ENCODE measurements at places on chromosomes 11 and 22. TPM values are rescaled to one million over a fixed set of nuclear protein-coding genes. Genes with fewer than 3 reads are reported as not detected.

GRCh38 chr11:20015529-20016427 lies 144.5 kb downstream of the DBX1 start:
- no peak for DNase-seq

The RIMBP3C gene
- 0.18 TPM for total RNA-seq

- DNase-seq = no peak
Measured at GRCh38 chr11:83483808-83484207, 197.6 kb upstream of the CCDC90B start.

DNA sequence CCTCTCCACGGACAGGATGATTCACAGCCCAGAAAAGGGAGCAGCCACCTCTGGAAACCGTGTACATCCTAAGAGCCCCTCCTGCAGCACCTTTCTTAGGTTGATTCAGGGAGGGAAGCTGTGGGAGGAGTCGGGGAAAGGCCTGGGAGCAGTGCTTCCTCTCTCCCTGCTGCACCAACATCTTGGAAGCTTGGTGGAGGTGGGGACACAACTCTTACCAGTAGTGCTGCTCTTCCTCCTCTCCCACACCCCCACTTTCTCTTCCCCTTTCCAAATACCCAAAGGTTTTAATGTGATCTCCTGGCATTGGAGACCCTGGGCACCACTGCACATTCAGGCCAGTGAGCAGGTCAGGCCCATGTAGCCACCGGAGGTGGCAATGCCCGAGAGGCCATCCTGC lies 46.4 kb upstream of the HORMAD2 start:
- DNase-seq = no peak

The ANO1 gene
- total RNA-seq = not detected

The POU2AF2 gene
- not detected for total RNA-seq

GRCh38 chr11:119803726-119804294 lies 74.8 kb upstream of the NECTIN1 start:
- DNase-seq = no peak

The RAB36 gene
- total RNA-seq = not detected

GRCh38 chr22:39765661-39766060 lies 127.9 kb downstream of the ENTHD1 start:
- DNase-seq = no peak

GRCh38 chr11:12266943-12267342 lies 110.4 kb upstream of the PARVA start:
- DNase-seq = no peak

The SSTR3 gene
- total RNA-seq = 0.64 TPM

DNA sequence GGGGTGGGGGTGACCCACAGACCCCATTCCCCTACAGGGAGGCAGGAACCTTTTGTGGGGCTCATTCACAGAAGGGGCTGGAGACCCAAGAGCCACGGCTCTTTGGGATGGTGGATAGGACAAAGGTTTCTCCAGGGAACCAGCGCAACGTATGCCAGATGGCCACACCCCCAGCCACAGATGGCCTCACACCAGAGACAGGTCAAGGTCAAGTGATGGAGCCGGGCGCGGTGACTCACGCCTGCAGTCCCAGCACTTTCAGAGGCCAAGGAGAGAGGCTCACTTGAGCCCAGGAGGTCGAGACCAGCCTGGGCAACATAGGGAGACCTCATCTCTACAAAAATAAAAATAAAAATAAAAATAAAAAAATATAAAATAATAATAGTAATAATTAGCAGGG lies 17.1 kb upstream of the BRSK2 start:
- DNase-seq = no peak

DNA sequence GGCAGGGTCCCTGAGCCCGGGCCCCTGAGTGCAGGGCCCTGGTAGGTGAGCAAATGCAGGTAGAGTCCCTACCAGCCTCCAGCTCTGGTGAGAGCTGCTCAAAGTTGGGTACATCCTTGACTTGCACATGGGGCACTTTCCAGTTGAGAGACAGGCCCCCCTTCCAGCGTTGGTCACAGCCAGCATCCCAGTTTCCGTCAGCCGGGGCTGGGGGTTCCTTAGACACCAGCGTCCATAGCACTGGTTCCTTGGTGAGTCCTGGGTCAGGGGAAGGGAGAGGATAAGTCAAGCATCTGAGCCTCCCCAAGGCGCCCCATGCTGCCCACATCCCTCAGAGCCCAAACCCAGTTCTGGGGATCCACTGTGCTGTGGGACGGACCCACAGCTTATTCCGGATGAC lies 5.6 kb downstream of the PNPLA5 start:
- no peak for DNase-seq

- DNase-seq = no peak
Measured at GRCh38 chr11:125412509-125412908, 83.6 kb downstream of the FEZ1 start.

DNA sequence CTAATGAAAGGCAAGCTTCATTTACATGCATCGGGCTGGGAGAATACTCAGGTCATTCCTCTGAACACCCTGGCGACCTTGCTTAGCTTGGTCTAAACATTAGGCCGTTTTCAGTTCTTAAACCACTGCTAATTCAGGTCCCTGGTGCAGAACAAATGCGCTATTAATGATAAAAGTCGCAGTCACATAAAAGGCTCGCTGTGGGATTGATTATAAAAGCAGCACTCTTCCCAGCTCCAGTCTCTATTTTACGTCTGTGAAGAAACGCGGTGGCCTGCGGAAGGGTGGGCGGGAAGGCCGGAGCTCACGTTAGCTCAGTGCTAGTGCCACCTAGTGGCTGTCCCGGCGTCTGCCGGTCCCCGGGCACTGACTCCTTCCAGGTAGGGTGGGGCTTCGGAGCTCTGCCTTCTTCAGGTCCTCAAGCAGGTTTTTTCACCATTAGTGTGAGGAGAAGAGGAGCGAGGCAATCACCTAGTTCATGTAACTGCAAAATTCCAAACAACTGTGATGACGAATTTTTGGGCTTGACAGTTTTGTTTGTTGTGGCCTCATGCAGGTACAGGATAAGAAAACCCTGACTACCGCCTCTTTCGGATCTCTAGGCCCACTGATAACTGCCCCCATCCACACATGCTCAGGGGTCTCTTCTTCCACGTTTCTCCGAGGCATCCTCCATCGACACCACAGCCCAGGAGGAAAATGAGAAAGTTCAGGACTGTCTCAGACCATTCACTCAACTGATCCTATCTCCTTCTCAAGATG lies 66.5 kb upstream of the CLMP start:
- peak; percentile 60 for DNase-seq

DNA sequence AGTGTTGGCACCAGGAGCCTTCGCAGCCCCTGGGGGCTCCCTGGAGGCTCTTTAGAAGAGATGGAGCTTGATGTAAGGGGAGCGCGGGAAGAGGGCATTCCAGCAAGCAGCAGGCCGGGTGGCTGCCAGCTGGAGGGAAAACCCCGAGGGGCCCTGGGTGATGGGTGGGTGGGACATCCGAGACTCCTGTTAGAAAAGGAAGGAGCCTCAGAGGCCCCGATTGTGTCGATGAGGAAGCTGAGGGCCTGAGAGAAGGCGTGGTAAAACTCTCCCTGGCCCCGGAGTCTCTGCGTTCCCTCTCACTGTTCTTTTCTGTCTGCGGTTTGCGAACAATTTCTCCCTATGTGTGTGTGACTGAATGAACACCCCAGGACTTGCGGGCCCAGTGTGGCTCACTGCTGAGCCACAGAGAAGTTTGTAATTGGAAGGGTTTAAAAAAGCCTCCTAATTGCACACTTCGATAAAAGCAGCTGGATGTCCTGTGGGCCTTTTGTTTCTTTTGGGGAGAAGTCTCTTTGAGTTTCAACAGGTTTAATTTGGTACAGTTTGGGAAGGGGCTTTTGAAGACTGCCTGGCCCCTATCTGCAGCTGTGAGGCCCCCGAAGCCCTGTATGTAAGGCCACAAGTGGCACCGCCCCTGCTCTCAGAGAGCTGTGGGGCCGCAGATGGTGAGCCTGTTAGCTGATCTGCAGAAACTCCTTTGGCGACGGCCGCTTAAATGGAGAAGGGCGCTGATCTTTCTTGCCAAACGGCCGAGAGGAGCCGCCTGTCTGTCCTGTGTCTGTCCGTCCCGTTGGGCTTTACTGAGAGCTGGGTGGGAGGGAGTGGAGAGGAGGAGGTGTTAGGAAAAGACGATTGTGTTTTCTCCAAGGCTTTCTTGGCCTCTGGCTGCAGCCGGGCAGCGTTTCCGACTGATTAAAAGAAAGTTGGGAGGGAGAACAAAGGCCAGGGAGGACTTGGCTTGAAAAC lies 2.0 kb downstream of the FBLN1 start:
- no peak for DNase-seq

The CST6 gene
- 0.75 TPM for total RNA-seq

- DNase-seq = no peak
Measured at GRCh38 chr11:9972989-9973388, 309.1 kb downstream of the SWAP70 start.

GRCh38 chr11:61023086-61023965 lies 51.8 kb downstream of the CD6 start:
- DNase-seq = peak; percentile 61

The KRTAP5-7 gene
- 0.21 TPM for total RNA-seq

The CAT gene
- total RNA-seq = 31.8 TPM

The OR5B2 gene
- total RNA-seq = not detected

- DNase-seq = no peak
Measured at GRCh38 chr11:57546869-57547475, 9.6 kb downstream of the SMTNL1 start.

Data from activated T-helper 2 cell treated with anti-CD3 and anti-CD28 coated beads, Interferon-gamma antibody, Interleukin-2, Interleukin-4, amounts not matched to agents 10 μg/mL and 5 μg/mL and 100 μg/mL, durations not matched to agents 14 hours and 24 hours and 36 hours (primary cell).